Activated CD4-positive, alpha-beta T cell treated with anti-CD3 and anti-CD28 coated beads, Interleukin-2, amount 50 U/mL, for 16 hours (primary cell): ENCODE measurements at places on chromosomes 1 and 21.

DNA sequence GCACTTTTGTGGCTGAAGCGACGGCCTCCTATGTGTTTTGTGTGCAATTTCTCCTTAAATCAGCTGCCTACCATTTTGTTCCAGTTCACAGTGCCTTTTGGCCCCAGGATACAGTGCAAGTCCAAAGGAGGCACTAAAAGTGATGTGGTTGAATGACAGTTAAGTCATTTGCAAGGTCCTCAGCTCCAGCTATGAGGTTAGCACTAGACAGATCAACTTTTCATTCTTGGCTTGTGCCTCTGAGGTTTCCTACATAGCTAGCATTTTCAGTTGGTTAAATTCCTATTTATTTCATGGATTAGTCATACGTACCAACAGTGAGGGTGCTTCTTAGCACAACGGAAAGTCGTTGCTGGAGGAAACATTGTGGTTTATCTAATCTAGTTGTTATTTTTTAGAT is 59.3 kb upstream of the NTPCR start:
- DNase-seq, result peak; percentile 18

GRCh38 chr21:31612894-31613785 is 46.4 kb upstream of the SOD1 start:
- DNase-seq, result no peak

DNA sequence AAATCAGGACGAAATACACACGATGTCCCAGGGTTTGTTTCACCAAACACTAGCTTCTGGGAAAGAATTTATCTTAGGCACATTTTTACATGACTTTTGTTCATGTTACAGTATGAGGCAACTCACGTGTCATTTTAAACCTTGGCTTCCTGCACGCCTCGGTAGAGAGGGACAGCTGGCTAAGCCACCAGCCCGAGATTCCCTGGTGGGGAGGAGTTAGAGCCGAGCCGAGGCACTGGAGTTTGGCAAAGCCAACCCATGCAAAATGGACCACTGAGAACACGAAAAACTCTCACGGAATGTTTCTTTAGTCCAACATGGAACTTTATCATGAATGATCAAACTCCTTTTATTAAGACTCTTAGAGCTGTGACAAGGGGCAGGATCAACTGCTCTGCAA is 240.0 kb downstream of the DYRK1A start:
- no peak for DNase-seq

- peak; percentile 88 for DNase-seq
Observed at GRCh38 chr1:40385437-40386358, 12.2 kb downstream of the SMAP2 start.

GRCh38 chr1:222911866-222912265 is 97.0 kb downstream of the DISP1 start:
- no peak for DNase-seq

DNA sequence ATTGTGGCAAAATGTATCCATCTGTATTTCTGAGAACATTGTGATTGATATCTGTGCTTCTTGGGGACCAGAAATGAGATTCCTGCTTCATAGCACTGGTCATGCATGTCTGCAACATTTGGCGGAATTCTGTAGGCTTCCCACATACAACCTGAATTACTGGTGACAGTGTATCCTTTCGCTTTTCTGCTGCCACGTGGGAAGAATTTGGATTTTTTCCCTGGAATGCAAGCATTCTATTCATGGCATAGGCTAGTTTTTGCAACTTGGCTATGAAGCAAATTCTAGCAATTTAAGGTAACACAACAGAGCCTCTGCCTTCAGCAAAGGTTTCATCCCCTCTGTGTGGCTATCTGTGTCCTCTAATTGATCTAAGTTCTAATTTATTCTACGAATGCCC is 85.9 kb downstream of the BCAR3 start:
- no peak for DNase-seq

DNA sequence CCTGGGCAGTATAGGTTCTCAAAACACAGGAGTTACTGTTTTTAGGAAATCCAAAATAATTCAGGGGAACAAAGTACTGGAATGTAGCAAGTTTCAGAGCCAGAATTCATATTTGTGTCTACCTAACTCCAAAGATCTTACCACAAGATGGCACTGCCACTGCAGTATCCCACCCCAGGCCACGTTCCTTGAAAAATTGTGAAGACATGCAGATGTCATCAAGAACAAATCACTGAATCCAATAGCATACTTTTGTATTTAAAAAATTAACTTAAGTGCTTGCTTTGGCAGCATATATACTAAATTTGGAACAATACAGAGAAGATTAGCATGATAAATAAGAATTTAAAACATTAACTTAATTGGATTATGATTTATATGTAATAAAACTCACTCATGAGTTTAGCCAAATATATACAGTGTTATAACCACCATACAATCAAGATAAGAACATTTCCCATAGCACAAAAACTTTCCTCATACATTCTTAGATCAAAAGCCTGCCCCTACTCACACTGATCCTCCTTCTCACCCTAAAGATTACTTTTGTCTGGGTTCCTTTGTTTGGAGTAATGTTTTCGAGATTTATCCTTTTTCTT is 209.9 kb downstream of the FAF1 start:
- DNase-seq, result no peak

DNA sequence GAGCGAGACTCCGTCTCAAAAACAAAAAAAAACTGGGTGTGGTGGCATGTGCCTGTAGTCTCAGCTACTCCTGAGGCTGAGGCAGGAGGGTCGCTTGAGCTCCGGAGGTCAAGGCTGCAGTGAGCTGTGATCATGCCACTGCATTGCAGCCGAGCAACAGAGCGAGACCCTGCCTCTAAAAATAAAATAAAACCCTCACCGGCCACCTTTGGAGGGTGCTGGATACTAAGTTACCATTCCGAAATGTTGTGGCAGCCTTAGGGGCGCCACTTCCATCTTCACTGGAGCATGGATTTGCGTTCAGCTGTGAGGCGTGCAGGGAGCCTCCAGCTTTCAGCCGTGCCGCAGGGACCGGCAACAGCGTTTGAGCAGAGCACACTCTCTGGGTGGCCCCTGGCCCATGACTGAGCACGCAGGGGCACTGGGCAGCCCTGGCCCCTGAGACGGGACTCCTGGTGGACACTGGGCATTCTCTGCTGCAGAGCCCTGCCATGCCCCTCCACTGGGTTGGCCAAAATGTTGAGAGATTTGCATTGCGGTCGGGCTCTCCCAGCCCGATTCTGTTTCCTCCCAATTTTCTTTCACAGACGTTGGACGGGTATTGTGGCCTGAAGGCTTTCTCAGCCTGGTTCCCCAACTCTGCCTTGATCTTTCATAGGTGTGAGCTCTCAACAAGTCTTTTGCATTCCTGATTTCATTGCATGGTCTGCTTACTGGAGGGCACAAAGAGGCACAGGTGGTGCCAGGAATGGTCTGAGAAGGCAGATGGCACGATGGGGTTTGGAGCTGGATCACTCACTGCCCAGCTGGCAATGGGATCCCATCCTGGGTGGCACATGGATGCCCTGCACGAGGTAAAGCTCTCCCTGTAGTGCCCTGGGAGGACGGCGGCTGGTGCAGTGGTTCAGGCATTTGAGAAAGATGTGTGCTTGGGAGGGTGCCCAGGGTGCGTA is 5.8 kb upstream of the CFAP74 start:
- no peak for DNase-seq

DNA sequence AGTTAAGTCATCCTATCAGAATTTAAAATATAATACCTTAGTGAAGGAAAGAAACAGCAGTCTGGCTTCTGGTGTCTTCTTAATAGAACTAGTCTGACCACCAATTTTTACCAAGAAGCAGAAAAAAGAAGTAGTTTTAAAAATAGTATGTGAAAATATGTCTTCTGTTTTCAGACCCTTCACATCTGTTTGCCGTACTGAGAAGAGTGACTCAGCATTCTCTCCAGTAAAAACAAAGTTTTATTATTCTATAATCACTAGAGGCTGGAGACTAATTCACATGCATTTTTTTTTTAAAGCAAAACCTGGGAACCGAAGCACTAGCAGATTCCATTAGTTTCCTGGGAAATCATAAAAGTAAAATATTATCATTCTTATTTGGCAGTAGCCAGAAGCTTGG is 163.8 kb downstream of the COL24A1 start:
- no peak for DNase-seq

DNA sequence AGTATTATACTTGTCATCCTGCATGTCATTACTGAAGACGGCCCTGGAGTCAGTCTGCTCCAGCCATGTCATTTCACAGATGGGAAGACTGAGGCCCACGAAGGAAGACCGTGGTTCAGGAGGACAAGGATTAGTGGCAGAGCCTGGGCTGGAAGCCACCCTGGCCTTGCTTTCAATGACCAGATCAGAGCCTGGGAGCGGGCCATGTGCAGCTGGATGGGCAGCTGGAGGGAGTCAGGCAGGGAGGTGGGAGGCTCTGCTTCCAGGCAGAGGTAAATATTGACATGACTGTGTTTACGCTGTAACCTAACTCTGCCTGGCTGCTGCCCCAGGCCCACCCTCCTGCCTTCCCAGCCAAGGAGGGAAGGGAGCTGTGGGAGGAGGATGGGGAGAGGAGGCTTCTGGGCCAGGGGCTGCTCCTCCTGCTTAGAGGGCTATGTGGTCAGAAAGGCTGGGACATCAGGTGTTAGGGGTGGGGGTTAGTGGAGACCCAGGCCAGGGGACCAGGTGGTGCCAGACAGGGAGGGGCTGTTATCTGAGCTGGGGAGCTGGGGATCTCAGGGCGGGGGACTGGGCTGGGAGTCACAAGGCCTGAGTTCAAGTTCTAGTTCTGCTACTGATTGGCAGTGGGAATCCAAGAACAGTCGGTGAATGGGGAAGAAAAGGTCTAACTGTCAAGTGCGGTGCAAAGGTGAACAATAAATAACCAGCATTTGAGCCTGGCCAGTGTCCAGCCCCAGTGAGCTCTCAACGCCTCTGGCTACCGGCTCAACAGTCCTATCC is 48.5 kb upstream of the ECE1 start:
- DNase-seq, result no peak

- DNase-seq, result no peak
Observed at GRCh38 chr1:48266576-48266975, 44.1 kb downstream of the SLC5A9 start.

- DNase-seq, result no peak
Observed at GRCh38 chr1:38117444-38117887, 70.9 kb upstream of the POU3F1 start.

DNA sequence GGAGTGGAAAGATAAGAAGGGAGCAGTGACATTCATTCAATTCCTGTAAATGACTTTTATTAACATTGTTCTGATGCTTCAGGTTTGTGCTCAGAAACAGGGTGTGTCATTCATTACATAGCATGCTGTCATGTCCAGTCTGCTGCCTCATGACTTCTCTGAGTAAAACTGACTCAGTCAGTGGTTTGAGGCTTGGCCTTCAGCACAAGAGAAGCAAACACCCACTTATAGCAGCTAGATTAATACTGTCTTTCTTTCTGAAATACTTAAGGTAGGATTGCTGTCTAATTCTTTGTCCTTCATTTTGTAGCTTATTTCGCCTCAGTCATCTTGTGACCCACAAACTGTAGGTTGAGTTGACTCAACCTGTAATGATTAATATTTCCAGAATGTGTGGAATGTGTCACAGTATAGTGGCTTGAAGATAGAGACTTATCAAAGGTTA is 32.9 kb downstream of the RASAL2 start:
- no peak for DNase-seq

- no peak for DNase-seq
Observed at GRCh38 chr1:13911697-13912619, 212.0 kb downstream of the PRDM2 start.

- DNase-seq, result no peak
Observed at GRCh38 chr1:61887076-61887867, 145.0 kb downstream of the PATJ start.

- peak; percentile 48 for DNase-seq
Observed at GRCh38 chr1:171515299-171515698, 30.0 kb downstream of the PRRC2C start.

DNA sequence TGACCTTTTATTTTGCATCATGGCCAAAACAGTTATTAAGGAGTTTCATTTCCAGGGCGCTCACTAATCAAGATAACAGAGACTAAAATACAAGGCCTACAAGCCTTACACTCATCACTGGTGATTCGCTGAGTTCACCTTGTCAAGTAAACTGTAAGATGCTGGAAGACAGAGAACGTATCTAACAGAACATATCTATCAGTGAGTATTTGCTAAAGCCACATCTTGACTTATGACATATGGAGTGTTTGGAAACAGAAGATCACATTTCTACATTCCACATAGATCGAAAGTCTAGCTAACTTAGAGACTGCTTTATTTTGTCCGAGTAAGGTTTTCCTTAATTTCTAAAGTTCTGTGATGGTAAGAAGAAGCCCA is 506.5 kb downstream of the SMYD3 start:
- no peak for DNase-seq

DNA sequence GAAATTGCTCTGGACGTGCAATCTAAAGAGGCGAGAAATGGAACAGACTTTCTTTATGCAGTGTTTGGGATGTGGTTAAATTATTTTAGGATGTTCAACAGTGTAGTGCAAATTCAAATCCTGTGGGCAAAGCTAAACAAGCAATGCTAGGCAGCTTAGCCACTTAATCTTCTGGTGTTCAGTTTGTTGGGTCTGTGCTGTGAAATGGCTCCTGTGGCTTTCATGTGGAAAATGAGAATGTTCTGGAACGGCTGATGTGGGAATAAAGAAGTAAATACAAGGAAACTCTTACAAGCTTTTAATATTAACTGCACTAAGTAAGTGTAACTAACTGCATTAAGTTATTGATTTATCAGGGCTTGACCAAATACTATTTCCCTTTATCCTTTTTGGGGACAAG is 766.6 kb downstream of the ADGRL2 start:
- DNase-seq, result no peak

DNA sequence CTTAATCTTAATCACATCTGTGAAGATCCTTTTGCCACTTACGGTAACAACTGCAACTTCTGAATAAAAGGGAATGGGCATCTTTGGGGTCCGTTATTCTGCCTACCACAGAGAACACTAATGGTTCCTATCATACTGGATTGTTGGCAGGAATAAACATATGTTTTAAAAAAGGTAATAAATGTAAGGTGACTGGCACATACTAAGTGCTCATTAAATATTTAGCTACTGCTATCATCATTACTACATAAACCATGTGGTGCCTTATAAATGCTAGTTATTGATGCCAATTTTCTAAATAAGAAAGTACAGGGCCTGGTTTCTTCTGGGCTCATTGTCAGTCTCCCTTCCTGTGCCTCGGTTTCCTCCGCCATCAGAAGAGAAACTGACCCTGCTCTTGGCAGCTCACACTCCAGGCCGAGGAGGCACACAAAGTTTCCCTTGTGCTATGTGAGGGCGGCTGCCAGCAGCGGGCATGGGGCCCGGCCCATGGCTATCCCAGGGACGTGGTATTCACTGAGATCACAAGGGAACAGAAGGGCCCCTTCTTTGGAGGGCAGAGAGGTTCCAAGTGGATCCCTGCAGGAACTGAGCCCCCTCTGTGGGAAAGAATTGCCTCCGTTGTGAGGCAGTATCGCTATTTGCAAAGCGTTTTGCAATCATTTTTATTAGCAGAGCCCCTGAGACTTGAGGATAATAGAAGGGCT is 26.2 kb downstream of the NAV1 start:
- DNase-seq, result no peak

GRCh38 chr1:3770047-3770765 is 2.3 kb upstream of the SMIM1 start:
- DNase-seq, result no peak

DNA sequence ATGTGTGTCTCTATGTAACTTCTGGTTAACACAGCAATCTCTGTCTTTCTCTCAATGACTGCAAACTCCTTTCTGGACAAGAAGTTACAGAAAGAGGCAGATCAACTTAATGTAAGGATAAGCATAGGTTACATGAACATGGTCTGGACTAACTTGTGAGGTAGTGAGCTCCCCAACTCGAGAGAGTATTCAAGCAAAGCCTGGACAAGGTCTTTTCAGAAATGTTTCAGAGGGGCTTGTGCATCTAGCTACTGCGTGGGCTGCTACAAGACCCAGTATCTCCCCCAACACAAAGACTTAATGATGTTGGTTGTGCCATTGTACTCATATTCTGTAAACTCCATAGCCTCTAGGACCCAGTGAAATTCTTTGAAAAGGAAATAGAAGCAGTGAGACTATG is 23.5 kb upstream of the CLSTN1 start:
- no peak for DNase-seq
